ENCODE measurements at places on chromosomes 1 and 21.
A peak's percentile ranks its signal among the peaks of the same experiment; 100 is the strongest.

- no peak for DNase-seq
Measured at GRCh38 chr21:22679207-22679606, 1681.0 kb downstream of the NCAM2 start.

- DNase-seq = no peak
Measured at GRCh38 chr1:182426442-182427430, 23.2 kb upstream of the RGSL1 start.

GRCh38 chr1:64019818-64020217 lies 183.6 kb upstream of the UBE2U start:
- no peak for DNase-seq

DNA sequence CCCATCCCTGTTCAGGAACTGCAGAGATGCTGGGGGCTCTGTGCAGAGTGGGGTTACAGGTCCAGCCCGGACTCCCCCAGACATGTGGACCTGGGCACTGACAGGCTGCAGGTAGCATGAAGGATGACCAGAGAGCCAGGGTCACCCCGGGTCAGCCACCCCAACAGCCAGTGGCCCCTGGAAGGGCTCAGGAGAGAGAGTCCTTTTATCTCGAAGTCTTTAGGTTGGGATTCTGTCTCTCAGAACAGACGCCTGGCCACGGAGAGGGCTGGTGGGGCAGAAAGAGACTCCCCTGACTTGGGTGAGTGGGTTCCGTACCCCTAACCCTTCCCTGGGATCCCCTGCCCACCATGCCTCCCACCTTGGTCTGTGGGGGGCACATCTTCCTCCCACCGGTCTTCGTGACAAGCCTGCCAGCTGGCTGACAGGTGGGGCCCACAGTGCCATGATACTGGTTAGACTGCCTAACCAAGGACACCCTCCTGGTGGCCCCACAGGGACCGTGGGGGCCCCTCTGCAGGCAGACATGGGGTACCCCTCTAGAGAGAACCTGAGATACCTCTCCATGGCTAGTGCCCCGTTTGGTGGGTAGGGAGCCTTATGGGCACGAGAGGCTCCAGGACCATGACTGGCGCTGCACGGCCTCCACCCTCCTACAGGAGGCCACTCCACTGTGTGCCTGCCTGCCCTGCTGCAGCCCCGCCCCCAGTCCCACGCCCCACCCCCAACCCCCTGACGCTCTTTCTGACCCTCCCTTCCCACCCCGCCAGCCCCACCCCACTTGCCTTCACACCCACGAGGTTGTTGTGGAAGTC lies 24.2 kb downstream of the WNT9A start:
- no peak for DNase-seq

DNA sequence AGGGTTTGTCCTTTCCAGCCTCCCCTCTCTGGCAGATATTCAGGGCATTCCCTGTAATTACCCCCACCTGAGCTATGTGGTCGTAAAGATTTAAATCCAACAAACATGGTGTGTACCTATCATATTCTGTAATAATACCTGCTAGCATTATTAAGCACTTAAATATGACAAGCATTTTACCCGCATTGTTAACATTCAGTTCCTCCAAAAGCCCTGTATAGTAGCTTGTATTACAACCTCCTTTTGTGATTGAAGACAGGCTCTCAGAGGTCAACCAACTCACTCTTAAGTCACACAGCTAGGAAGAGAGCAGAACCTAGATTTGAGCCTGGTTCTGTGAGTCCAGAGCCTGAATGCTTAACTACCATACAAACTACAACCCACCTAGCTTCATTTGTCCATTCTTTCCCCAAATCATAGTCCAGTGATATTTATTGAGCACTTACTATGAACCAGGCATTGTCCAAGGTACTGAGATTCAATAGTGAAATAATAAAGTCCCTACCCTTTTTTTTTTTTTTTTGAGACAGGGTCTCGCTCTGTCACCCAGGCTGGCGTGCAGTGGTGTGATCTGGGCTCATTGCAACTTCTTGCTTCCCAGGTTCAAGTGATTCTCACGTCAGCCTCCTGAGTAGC lies 13.8 kb upstream of the KDM4A start:
- no peak for DNase-seq

GRCh38 chr1:106515375-106515774 lies 541.1 kb upstream of the PRMT6 start:
- no peak for DNase-seq

DNA sequence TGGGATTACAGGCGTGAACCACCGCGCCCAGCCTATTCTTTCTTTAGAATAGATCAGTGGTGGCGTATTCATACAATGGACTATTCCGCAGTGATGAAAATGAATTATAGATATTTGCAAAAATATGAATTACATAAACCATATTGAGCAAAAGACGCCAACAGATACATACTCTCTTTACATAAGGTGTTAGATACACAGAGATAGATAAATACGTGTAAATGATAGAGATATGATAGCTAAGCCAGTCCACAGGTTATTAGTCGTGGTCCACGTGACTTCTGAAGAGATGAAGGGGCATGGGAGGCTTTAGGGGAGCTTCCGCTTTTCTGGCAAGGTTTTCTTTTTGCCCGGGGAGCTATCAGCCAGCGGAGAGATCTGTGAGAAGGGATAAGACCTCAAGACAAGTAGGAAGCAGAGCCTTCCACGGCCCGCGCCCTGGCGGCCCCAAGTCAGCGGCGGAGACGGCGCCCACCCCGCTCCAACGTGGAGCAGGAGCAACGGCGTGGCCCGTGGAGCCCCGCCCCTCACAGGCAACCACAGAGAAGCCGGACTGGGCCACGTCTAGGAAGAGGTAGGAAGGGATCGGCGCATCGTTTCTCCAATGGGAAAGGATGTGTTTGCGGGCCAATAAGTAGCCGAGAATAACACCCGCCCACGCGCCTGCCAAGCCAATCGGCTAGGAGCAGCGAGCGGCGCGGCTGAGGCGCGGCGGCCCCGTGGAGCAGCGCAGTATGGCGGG lies at the start of gene MSTO1:
MSTO1 (plus strand) TSS at position 704 of the 742 bp plus-strand sequence; CDS start at position 735, 31 bp downstream.
- DNase-seq = peak; percentile 97

DNA sequence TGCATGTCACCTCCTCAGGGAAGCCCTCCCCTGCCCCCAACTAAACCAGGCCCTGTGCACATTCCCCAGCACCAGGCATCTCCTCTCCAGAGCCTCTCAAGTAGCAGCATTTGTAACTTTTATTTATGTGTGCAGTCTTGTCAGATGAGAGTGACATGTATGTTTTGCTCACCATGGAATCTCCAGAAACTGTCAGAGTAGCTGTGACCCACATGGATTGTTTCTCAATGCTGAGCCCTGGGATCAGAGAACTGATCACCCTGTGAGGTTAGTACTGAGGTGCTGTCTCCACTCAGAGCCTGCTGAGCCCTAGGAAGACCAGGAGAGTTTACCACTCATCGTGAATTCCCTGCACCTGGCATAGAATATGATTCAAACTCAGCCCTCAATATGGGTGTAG lies 190.9 kb upstream of the EDN2 start:
- DNase-seq = no peak

GRCh38 chr1:111769517-111770146 lies 13.9 kb downstream of the DDX20 start:
- peak; percentile 86 for DNase-seq

DNA sequence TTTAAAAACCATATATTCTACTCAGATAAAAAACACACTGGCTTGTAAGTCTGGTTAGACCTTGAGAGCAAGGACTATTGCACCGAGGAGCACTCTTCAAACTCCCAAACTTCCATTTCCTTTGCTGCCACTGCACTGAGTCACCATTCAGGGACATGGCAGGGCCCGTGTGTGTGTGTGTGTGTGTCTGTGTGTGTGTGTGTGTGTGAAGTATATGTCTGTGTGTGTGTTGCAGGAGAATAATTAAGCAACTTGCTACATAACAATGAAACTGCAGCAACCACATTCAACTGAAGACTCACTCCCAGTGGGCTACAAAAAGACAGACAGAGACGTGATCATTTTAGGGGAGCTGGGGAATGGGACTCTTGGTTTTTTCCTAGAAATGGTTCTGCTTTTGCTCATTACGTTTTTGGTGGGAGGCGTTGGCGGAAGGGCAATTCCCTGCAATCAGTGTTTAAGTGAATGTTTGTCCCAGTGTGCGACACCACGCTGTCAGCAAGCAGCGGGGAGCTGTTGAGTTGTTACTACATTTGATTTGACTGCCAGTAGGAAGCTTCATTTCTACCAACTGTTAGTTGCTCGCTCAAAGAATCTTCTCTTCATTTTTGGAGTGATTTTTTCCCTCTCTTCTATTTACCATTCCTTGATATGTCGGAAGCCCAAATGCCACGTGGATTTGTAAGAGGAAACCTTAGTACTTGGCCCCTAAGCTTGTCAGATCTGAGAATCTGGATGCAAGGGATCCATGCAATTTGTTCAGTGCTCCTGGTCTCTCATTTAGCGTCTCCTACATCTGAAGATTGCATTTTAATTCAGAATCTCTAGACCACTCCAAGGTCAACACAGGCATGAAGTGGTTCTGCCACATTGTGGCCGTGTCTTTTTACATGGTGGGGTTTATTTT lies 36.1 kb downstream of the ESRRG start:
- no peak for DNase-seq

DNA sequence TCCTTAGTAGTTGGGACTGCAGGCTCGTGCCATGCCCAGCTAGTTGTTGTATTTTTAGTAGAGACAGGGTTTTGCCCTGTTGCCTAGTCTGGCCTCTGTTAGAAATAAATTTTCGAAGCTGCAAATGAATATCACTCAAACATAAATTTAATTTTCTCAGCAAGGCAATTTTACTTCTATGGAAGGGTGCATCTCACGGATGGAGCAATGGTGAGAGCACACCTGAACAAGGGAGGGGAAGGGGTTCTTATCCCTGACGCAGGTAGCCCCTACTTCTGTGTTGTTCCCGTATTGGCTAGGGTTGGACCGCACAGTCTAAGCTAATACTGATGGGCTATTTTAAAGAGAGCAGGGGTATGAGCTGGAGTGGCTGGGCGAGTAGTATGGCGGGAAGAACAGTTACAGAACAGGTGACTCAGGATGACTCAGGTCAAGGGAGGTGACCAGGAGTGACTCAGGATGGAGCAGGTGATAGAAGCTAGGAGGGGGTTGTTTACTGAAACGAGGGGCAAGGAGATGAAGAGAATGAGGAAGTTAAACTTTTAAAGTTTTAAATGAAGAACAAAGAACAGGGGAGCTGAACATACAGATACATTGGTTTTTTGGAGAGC lies 7.5 kb downstream of the MDM4 start:
- peak; percentile 31 for DNase-seq

- DNase-seq = no peak
Measured at GRCh38 chr1:234589064-234589800, 20.7 kb downstream of the IRF2BP2 start.

DNA sequence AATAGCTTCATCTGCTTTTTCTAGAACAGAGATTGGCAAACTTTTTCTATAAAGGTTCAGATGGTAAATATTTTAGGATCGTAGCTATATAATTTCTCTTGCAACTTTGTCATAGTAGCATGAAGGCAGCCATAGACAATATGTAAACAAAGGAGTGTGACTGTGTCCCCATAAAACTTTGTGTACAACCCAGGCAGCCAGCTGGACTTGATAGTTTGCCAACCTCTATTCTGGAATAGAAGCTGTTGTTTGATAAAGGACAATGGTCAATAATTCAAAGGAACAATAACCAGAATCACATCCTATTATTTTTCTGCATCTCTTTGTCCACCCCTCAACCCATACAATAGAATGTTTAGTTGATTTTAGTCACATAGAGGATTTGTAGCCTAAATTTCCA lies 286.7 kb downstream of the LMX1A start:
- no peak for DNase-seq

GRCh38 chr1:39635205-39635870 lies 4.1 kb downstream of the HEYL start:
- DNase-seq = no peak

DNA sequence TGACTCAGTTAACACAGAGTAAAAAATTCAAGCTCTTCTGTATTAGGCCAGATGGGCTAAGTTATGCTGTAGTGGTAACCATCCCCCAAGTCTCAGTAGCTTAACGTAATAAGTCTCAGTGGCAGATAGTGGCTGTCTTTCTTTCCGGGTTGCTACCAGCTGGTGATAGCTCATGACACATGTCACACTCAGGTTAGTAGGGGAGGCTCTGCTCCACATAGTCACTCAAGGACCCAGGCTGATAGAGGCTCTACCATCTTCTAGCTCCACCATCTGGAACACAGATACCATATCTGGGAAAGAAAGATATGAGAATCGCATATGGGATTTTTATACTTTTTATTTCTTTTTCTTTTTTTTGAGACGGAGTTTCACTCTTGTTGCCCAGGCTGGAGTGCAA lies 16.2 kb upstream of the MEF2D start:
- no peak for DNase-seq

DNA sequence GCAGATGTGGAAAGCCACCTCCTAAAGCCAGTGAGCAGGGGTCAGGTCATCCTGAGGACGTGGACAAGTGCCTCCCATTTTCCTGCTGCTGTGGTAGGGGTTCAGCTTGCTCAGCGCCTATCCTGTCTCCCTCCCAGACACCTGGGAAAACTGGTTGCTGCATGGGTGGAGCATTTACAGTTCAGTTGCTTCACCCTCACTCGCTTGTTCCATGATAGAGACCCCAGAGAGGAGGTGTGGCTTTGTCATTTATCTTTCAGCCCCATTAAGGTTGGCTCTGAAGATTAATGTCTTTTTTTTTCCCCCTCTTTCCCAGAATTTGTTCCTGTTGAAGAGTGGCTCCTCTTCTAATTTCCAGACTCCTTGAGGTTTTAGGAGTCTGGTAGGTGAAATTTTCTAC lies 9.2 kb downstream of the VANGL1 start:
- no peak for DNase-seq

- no peak for DNase-seq
Measured at GRCh38 chr1:15088281-15088971, 65.1 kb upstream of the TMEM51 start.

DNA sequence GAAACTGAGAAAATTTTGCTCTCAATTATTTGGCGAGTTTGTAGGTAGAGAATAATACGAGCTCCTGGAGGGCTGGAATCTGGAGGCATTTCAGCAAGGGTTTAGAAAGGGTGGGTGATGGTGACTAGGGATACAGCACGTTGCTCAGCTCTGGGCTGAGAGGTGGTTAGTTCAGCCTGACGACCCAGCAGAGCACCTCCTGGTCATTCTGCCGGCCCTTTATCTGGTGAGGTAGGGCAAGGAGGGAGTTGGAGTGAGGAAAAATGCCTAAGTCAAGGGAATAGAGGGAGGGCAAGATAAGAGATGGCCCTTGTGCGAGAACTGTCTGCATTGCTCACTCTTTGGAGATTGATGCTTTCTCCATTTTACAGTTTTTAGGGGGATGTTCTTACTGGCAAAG lies 19.1 kb downstream of the GALNT2 start:
- no peak for DNase-seq

GRCh38 chr1:165896277-165896676 lies 68.9 kb downstream of the UCK2 start:
- DNase-seq = no peak

DNA sequence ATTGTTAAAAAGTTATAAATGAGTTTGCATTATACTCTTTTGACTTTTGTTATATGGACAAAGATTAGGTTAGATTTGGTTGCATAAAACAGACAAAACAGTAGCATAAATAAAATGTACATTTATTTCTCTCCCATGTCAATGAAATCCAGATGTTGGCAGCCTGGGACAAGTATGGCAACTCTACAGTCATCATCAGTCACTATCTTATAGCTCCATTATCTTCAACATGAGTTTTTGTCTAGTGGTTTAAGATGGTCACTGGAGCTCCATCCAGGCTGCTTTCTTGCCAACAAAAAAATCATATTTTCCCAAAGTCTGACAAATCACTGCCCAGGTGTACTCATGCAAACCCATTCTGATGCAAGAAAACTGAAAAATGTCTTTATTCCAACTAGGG lies 83.8 kb downstream of the CD58 start:
- DNase-seq = no peak

- DNase-seq = no peak
Measured at GRCh38 chr1:95118710-95119109, 1.6 kb downstream of the TLCD4 start.

GRCh38 chr1:213934649-213935048 lies 53.1 kb upstream of the PROX1 start:
- DNase-seq = no peak

Measured in Kasumi-1 (cell line).